Stimulated activated CD4-positive, alpha-beta T cell treated with anti-CD3 and anti-CD28 coated beads, Interleukin-12 subunit alpha, Interleukin-12 subunit beta, amount 100 ng/mL, for 48 hours (primary cell): ENCODE measurements at places on chromosomes 13 and 19.

DNA sequence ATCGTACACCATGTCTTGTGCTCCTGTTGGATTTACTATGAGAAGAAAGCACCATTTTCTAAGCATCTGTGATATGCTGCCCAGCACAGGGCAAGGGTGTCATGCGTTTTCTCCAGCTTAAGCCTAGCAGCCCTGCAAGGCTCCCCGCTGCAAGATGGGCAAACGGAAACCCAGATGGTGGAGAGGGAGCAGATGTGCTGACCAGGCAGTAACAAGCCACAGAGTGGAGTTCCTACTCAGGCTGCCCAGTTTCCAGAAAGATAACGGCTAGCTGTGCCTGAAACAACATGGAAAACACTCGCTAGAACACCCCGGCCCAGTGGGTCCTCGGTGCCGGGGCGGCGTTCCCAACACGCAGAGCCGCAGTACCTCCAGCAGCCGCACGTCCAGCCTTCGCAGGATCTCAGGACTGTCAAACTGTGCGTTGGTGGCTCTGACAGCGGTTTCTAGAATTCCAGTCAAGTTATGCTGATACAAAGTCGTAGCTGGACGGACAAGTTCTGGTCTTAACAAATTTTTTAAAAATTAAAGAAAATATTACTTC lies 68.4 kb downstream of the TUBGCP3 start:
- DNase-seq = no peak

DNA sequence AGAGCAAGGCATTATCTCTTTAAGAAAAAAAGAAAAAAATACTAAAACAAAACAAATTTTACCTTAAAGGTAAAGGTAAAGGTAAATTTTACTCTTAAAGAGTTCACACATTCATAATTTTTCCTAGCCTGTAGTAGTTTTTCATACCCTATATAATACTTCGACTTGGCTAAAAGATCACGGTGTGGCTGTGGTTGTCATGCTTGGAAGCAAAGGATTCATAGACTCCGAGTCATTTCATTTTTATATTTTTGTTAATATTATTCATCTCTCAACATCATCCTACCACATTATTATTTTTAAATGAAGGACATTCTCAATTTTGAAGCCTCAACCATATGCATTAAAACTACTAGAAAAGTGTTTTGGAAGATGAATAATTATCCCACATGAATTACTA lies 52.7 kb downstream of the PIBF1 start:
- DNase-seq = no peak

- no peak for DNase-seq
These were observed 19.0 kb downstream of the GNG7 start for GRCh38 chr19:2683430-2684003.

- no peak for DNase-seq
These were observed 126.4 kb upstream of the FRY start for GRCh38 chr13:31904941-31905824.

DNA sequence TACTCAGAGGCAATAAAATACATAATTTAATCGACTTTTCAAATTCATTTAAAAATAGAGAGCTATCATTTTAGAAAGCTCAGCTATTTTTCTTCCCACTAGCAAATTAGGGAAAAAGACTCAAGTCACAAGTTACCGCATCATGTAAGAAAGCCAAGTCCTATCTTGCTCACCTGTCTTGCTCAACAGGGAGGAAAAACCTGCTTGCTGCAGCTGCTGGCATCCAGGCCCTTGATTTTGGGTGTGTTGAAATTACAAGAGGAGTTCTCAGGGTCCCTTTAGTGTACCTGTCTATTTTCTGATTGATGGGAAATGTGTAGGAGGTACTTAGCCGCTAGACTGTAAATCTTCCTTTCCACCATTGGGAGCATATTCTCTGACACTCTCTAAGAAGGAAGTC lies 22.2 kb downstream of the SLC10A2 start:
- no peak for DNase-seq
